ENCODE measurements at places on chromosomes 5 and 9. TPM values are rescaled to one million over a fixed set of nuclear protein-coding genes. Genes with fewer than 3 reads are reported as not detected.

PCDHB11 gene
- total RNA-seq, result 0.61 TPM

HAPLN1 gene
- 0.07 TPM for total RNA-seq

LHX3 gene
- not detected for total RNA-seq

ZNF608 gene
- total RNA-seq, result 24.7 TPM

BTNL9 gene
- total RNA-seq, result not detected

ZDHHC11 gene
- total RNA-seq, result 2.2 TPM

SCGB3A2 gene
- total RNA-seq, result not detected

SV2C gene
- not detected for total RNA-seq

All from Caki2 (cell line).